Activated CD4-positive, alpha-beta T cell treated with anti-CD3 and anti-CD28 coated beads, Interleukin-2, amount 10 ng/mL, durations not matched to agents 24 days and 14 days (primary cell): ENCODE measurements at places on chromosomes 4 and X.

GRCh38 chr4:109826719-109827118 is 1.1 kb upstream of the RRH start:
- H3K27ac ChIP-seq = no peak overlapping the region
- peaks cover 18% of the 10 kb centered on the region for H3K36me3 ChIP-seq
- no peaks in the 10 kb centered on the region for H3K27me3 ChIP-seq
- H3K4me1 ChIP-seq = peaks cover 4% of the 10 kb centered on the region

GRCh38 chr4:153912301-153912700 is 123.4 kb upstream of the SFRP2 start:
- H3K27ac ChIP-seq = no peak overlapping the region
- peaks cover 13% of the 10 kb centered on the region for H3K27me3 ChIP-seq
- H3K4me3 ChIP-seq = no peak overlapping the region
- no peak for DNase-seq
- H3K36me3 ChIP-seq = no peaks in the 10 kb centered on the region
- H3K4me1 ChIP-seq = peaks cover 2% of the 10 kb centered on the region

DNA sequence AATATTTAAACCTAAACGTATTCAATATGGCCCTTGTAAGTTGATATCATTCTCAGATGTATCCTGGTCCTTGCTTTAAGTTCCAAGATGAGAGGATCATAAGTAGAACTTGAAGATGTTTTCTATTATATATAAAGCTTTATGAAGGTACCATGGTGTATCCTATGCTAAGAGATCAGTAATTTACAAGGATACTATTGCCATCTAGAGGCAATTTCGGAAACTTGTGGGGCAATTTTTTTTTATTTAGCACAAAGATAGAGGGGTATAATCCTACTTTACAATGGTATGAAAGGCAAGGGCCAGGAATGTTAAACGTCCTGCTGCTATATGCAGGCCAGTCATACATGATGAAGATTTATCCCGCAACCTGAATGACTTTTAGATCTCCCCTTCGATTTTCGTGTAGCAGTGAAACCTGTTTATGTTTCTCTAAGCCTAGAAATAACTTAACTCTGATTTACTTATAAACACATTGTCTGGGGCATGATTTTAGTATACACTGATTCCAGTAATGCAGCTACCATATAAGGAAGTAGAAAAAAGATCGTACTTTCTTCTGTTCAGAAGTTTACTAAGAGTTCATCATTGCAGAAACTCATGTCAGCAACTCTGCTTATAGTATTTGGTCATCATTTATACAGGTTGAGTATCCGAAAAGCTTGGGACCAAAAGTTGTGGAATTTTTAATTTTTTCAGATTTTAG is 2.6 kb downstream of the SLC25A31 start:
- no peaks in the 10 kb centered on the region for H3K36me3 ChIP-seq
- no peaks in the 10 kb centered on the region for H3K4me1 ChIP-seq
- H3K27me3 ChIP-seq = peaks cover 1% of the 10 kb centered on the region

GRCh38 chrX:78029663-78030062 is 60.2 kb upstream of the PGAM4 start:
- no peak overlapping the region for H3K27ac ChIP-seq
- peak; percentile 60 for DNase-seq
- no peaks in the 10 kb centered on the region for H3K27me3 ChIP-seq
- no peak overlapping the region for H3K4me3 ChIP-seq

GRCh38 chr4:186934841-186935443 is 211.3 kb upstream of the FAT1 start:
- H3K4me1 ChIP-seq = no peaks in the 10 kb centered on the region
- no peak overlapping the region for H3K27ac ChIP-seq
- H3K36me3 ChIP-seq = no peaks in the 10 kb centered on the region

DNA sequence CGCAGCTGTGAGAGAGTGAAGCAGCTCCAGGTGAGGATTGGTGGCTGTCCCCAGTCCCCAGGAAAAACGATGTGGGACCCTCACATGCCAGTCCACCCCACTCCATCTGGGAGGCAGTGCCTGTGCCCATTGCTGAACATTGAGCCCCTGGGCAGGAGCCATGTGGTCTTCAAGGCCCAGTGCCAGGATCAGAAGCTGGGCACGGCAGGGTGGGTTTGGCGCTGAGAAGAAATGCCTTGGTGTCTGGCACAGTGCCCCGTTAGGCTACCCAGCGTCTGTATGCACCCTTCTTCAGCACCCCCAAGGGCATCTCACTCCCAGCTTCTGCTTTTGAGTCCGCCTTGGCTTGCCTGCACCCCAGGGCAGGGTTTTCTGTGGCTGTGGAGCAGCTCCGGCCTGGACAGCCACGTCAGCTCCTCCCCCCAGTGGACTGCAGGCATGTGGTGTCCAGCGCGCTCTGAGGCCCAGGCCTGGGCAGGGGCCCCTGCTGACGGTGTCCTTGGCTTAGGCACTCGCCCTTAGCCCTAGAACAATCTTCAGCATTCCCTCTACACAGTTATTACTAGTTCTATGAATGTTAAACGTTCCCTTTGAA is 28.6 kb downstream of the RGS12 start:
- peaks cover 8% of the 10 kb centered on the region for H3K27me3 ChIP-seq
- H3K36me3 ChIP-seq = no peaks in the 10 kb centered on the region
- H3K4me3 ChIP-seq = no peak overlapping the region
- H3K4me1 ChIP-seq = no peaks in the 10 kb centered on the region
- no peak overlapping the region for H3K27ac ChIP-seq

DNA sequence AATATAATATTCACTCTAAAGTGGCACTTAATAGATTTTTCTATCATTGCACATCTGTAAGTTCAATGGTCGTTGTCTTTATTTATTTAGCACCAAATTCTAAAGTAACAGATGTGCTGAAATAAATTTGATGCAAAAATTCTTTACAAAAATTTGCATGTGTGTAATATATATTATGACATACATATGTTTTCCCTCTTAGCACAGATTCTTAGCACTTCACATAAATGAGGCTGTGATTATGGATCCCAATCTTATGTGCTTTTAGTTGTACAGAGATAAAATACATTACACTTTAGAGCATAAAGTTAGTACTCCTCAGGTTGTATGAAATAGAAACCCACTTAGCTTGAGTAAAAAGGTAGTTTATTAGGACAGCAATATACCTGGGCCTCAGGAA is 915.1 kb downstream of the ADGRL3 start:
- H3K4me1 ChIP-seq = no peaks in the 10 kb centered on the region
- H3K27ac ChIP-seq = no peak overlapping the region
- H3K4me3 ChIP-seq = no peak overlapping the region
- H3K36me3 ChIP-seq = no peaks in the 10 kb centered on the region

DNA sequence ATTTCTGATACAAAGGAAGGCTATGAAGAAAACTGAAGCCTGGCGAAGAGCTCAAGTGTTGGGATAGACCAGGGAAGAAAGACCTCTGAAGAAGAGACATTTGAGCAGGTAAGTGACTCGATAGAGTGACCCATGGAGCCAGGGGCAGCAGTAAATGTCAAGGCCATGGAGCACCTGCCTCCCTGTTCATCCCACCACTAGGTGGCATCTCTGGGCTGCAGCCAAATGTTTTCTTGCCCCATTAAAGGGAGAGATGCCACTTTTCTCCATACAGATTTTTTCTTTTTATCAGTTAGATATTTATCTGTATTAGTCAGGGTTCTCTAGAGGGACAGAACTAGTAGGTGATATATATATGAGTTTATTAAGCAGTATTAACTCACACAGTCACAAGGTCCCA is 4.9 kb upstream of the ZNF81 start:
- DNase-seq = peak; percentile 85
- peaks cover 5% of the 10 kb centered on the region for H3K36me3 ChIP-seq
- no peak overlapping the region for H3K4me3 ChIP-seq
- H3K27me3 ChIP-seq = no peaks in the 10 kb centered on the region
- H3K27ac ChIP-seq = no peak overlapping the region
